ENCODE measurements at places on chromosomes 4 and X.

- H3K27ac ChIP-seq, result no peak overlapping the region
- H3K36me3 ChIP-seq, result no peaks in the 10 kb centered on the region
- no peaks in the 10 kb centered on the region for H3K4me1 ChIP-seq
- H3K27me3 ChIP-seq, result no peaks in the 10 kb centered on the region
- no peak overlapping the region for H3K4me3 ChIP-seq
These were observed 559.1 kb downstream of the FSTL5 start for GRCh38 chr4:161604516-161605300.

DNA sequence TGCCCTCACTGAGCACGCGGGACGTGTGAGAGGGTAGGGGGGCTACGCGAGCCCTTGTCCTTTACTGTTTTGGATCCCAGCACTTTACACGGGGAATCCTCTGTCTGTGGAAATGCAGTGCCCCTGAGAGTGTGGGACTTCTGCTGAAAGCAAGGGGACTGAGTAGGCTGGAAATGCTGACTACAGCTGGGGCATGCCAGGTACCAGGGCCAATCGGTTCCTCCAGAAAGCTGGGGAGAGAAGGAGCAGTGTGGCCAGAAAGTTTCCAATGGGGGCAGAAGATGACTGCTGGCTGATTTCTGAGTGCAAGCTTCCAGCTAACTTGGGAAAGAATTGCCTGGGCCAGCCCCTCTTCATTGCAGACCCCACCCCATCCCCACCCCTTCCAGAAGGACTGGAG lies 1.5 kb downstream of the NHSL2 start:
- H3K27ac ChIP-seq, result no peak overlapping the region
- DNase-seq, result no peak
- H3K27me3 ChIP-seq, result peaks cover 14% of the 10 kb centered on the region
- no peaks in the 10 kb centered on the region for H3K36me3 ChIP-seq

GRCh38 chr4:27910227-27910626 lies 1049.6 kb downstream of the STIM2 start:
- H3K27ac ChIP-seq, result no peak overlapping the region
- DNase-seq, result no peak
- no peaks in the 10 kb centered on the region for H3K27me3 ChIP-seq
- H3K4me1 ChIP-seq, result no peaks in the 10 kb centered on the region
- H3K4me3 ChIP-seq, result no peak overlapping the region

- no peaks in the 10 kb centered on the region for H3K27me3 ChIP-seq
- peaks cover 6% of the 10 kb centered on the region for H3K36me3 ChIP-seq
- H3K27ac ChIP-seq, result no peak overlapping the region
- no peak for DNase-seq
- no peak overlapping the region for H3K4me3 ChIP-seq
These were observed 17.5 kb downstream of the RFC1 start for GRCh38 chr4:39348371-39349315.

GRCh38 chr4:143286701-143287571 lies 49.7 kb upstream of the GAB1 start:
- no peak for DNase-seq
- no peaks in the 10 kb centered on the region for H3K36me3 ChIP-seq
- H3K27ac ChIP-seq, result no peak overlapping the region
- H3K4me3 ChIP-seq, result no peak overlapping the region
- no peaks in the 10 kb centered on the region for H3K27me3 ChIP-seq

DNA sequence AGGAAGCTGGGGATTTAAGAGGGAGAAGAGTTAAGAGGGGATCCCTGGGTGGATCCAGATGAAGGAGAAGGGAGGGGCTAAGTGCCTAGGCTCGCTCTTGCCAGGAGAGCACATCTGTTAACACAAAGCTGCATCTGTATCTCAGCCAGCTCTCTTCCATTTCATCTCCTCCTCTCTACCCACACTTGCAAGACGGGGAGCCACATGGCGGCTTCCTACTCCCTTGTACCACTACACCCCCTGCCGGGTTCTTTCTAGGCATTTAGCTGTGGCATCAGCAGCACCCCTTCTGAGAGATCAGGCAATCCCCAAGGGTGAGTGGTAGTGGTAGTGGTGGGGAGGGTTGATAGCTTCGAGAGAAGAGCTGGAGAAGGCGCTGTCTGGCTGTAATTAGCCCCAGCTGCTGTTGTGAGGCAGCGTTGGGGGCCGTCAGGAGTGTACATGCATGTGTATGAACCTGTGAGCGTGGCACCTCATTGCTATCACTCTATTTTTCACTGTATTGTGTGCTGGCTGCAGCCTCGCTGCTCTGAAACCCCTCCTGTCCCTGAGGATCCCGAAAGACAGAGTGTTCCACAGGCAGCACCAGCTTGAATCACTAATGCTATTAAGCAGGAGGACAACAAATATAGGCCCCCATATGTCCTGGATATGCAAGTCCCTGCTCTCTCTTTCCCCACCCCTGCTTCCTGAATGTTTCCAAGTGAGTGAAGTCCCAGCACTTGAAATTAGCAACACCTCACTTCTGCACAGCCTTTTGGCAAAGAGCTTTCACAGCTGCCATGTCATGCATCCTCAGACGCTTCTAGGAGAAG lies 73.7 kb downstream of the RTL9 start:
- H3K27me3 ChIP-seq, result no peaks in the 10 kb centered on the region
- no peak overlapping the region for H3K4me3 ChIP-seq
- H3K4me1 ChIP-seq, result no peaks in the 10 kb centered on the region
- H3K36me3 ChIP-seq, result no peaks in the 10 kb centered on the region
- DNase-seq, result no peak

DNA sequence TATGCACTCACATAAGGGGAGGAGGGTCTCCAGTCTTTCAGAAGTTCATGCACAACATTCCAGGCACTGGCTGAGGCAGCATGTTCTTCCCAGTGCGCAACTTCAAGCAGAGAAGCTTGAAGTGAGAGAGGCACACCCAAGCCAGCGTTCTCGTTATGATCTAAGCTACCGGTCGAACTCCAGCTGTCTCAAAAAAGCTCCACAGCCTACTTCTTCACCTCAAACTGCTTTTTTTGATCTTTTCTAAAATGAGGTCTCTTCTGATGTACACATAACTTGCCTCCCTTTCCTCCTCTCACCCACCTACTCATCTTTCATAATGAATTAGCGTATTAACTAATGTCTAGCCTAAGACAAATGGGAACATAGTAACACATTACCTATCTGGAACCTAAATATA lies 25.3 kb downstream of the GPC4 start:
- no peaks in the 10 kb centered on the region for H3K27me3 ChIP-seq
- H3K27ac ChIP-seq, result no peak overlapping the region
- H3K36me3 ChIP-seq, result no peaks in the 10 kb centered on the region

- no peaks in the 10 kb centered on the region for H3K27me3 ChIP-seq
- peaks cover 35% of the 10 kb centered on the region for H3K36me3 ChIP-seq
- H3K4me1 ChIP-seq, result no peaks in the 10 kb centered on the region
- no peak for DNase-seq
- no peak overlapping the region for H3K27ac ChIP-seq
These were observed 27.7 kb downstream of the METTL14 start for GRCh38 chr4:118712872-118713271.

- no peaks in the 10 kb centered on the region for H3K36me3 ChIP-seq
- H3K4me1 ChIP-seq, result no peaks in the 10 kb centered on the region
- no peak overlapping the region for H3K4me3 ChIP-seq
- DNase-seq, result no peak
- H3K27ac ChIP-seq, result no peak overlapping the region
- H3K27me3 ChIP-seq, result no peaks in the 10 kb centered on the region
These were observed 348.2 kb downstream of the FBXW7 start for GRCh38 chr4:152187693-152188092.

DNA sequence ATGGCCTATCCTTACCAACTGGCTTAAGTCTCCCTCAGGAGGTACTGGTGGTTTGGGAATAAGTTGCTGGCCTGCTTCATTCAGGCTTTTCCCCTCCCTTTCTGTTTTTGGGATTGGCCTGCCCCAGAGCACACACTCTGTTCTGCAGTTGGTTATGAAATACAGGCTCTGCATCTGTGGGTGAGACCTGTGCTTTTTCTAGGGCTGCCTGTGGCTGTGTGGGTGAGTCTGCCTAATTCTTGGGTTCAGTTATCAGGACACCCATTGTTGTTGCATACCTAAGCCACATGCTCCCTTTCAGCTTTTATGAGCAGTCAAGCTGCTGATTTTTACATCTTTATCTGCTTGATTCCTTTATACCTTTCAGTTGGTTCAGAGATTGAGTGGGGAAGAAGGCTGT lies 19.0 kb upstream of the CWH43 start:
- no peak overlapping the region for H3K27ac ChIP-seq
- no peak overlapping the region for H3K4me3 ChIP-seq
- H3K4me1 ChIP-seq, result no peaks in the 10 kb centered on the region
- H3K36me3 ChIP-seq, result no peaks in the 10 kb centered on the region
- no peaks in the 10 kb centered on the region for H3K27me3 ChIP-seq

- H3K4me3 ChIP-seq, result no peak overlapping the region
- H3K27me3 ChIP-seq, result no peaks in the 10 kb centered on the region
- no peak for DNase-seq
- H3K4me1 ChIP-seq, result no peaks in the 10 kb centered on the region
These were observed 26.0 kb downstream of the LRIT3 start for GRCh38 chr4:109873791-109874514.

- H3K4me3 ChIP-seq, result no peak overlapping the region
- no peak for DNase-seq
- no peaks in the 10 kb centered on the region for H3K27me3 ChIP-seq
These were observed 771 bp downstream of the NAP1L2 start for GRCh38 chrX:73213734-73214425.

GRCh38 chr4:55865228-55865806 lies 11.9 kb downstream of the EXOC1 start:
- peaks cover 4% of the 10 kb centered on the region for H3K4me1 ChIP-seq
- H3K27ac ChIP-seq, result no peak overlapping the region
- no peaks in the 10 kb centered on the region for H3K27me3 ChIP-seq

DNA sequence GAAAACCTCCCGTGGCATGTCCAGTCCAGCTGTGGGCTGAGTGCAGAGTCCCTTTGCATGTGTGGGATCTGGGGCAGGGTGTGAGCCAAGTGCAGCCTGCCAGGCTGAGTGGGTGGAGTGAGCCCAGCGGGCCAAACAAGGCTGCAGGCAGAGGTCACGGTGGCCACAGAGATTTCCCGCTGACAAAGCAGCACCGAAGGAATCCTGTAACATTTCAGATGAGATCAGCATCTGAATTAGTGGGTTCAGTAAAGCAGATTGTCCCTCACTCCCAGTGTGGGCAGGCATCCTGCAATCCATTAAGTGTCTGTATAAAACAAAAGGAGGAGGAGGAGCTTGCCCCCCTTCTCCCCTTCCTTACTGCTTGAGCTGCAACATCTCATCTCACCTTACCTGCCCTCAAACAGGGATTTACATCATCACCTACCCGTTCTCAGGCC lies 324.4 kb downstream of the FAT4 start:
- H3K27ac ChIP-seq, result no peak overlapping the region
- H3K36me3 ChIP-seq, result no peaks in the 10 kb centered on the region
- H3K4me1 ChIP-seq, result no peaks in the 10 kb centered on the region
- DNase-seq, result no peak
- no peak overlapping the region for H3K4me3 ChIP-seq

DNA sequence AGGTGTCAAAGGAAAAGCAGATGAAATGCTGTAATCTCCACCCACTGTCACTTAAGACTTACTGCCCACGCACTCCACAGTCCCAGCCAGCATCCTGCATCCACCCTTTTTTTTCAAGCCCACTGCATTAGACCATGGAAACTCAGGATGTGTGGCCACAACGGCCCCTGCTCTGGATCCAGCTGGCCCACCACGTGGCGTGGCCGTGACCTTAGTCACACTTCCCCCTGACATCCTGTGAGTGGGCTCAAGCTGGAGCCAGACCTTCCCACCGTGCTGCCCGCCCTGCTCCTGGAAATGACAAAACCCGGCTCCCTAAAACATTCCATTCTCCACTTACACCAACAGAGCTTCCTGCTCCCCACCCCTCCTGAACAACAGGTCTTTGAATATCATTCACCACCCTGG lies 588.3 kb upstream of the DIPK2B start:
- H3K4me3 ChIP-seq, result no peak overlapping the region
- no peaks in the 10 kb centered on the region for H3K27me3 ChIP-seq
- H3K36me3 ChIP-seq, result no peaks in the 10 kb centered on the region

DNA sequence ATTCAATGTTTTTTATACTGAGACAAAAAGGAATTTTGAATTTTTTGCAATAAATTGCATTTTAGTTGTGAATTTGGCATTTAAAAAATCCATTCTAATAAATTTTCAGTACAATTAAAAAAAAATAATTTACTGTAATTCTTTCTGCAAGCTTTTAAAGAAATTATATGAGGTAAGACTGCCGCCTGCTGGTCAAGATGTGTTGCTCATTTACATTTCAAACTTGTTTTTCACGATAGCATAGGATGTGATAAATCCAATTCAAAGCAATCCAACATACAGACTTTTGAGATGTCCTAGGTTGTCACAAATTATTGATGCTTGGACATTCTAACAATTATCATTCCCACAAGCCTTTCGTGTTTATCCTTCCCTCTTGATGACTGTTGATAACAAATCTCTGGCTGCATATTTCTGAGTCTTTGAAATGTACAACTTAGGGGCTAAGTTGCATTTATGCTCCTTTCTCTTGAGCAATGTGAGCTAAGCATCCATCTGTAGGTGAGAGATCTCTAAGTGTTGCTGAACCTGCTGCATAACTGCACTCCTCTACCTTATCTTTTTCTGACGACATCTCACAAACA lies 21.7 kb upstream of the MFAP3L start:
- H3K4me1 ChIP-seq, result no peaks in the 10 kb centered on the region
- H3K36me3 ChIP-seq, result no peaks in the 10 kb centered on the region
- DNase-seq, result peak; percentile 69
- peaks cover 2% of the 10 kb centered on the region for H3K27me3 ChIP-seq
- H3K27ac ChIP-seq, result no peak overlapping the region
- no peak overlapping the region for H3K4me3 ChIP-seq

DNA sequence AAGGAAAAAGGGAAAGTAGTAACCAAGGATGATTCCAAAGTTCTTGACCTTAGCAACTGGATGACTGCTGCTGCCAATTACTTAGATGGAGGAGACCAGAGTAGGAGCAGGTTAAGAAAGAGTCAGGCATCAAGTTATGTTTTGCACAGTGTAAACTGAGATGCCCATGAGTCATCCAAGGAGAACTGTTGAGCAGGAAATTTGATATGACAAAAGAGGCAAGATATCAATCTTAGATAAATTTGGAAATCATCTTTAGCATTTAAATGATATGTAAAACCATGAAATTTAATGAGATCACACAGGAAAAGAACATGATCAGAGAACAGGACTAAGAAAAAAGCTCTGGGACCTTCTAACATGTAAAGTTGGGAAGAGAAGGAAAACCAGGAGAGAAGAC lies 361.3 kb downstream of the OPHN1 start:
- H3K27me3 ChIP-seq, result no peaks in the 10 kb centered on the region
- H3K4me3 ChIP-seq, result no peak overlapping the region
- no peak for DNase-seq
- no peak overlapping the region for H3K27ac ChIP-seq
- H3K36me3 ChIP-seq, result no peaks in the 10 kb centered on the region

DNA sequence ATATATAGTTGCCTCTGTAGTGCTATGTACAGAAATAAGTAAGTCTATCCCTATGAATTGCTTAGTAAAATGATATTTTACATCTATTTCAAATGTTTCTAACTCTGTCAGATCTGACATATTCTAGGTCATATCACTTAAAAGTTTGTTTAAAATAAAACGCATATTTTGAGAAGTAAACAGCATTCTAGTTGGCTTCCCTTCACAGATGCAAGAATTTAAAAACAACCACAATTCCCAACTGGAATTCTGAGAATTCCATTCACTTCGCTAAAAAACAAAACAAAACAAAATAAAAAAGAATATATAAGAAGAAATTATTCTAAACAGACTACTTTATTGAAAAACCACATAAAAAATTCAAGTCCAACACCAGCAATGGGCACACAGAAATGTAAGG lies 126.0 kb downstream of the PPP3CA start:
- DNase-seq, result no peak
- no peaks in the 10 kb centered on the region for H3K4me1 ChIP-seq
- no peaks in the 10 kb centered on the region for H3K36me3 ChIP-seq
- no peak overlapping the region for H3K27ac ChIP-seq
- no peak overlapping the region for H3K4me3 ChIP-seq

GRCh38 chr4:14124816-14125215 lies 497.3 kb upstream of the BOD1L1 start:
- H3K4me3 ChIP-seq, result no peak overlapping the region
- H3K4me1 ChIP-seq, result peaks cover 19% of the 10 kb centered on the region
- no peak overlapping the region for H3K27ac ChIP-seq
- H3K27me3 ChIP-seq, result no peaks in the 10 kb centered on the region
- no peak for DNase-seq

All from B cell (primary cell).